ENCODE measurements at places on chromosomes 7 and 10. TPM values are rescaled to one million over a fixed set of nuclear protein-coding genes. Genes with fewer than 3 reads are reported as not detected.
A peak's percentile ranks its signal among the peaks of the same experiment; 100 is the strongest.

GRCh38 chr7:150799741-150800580, at the start of gene TMEM176B:
TSS of gene TMEM176B (minus strand) at chr7:150800364. CDS start at chr7:150796569, 3,795 bp downstream.
- no peak for DNase-seq

- DNase-seq = no peak
Observed at GRCh38 chr10:24891823-24892222, 60.6 kb downstream of the PRTFDC1 start.

CYP26C1 gene
- total RNA-seq = not detected

SH2D4B gene
- total RNA-seq = 0.13 TPM

GRCh38 chr10:31770307-31770902, 158.2 kb downstream of the ARHGAP12 start:
- peak; percentile 59 for DNase-seq

- DNase-seq = no peak
Observed at GRCh38 chr10:60385399-60385738, 4.3 kb downstream of the ANK3 start.

DNA sequence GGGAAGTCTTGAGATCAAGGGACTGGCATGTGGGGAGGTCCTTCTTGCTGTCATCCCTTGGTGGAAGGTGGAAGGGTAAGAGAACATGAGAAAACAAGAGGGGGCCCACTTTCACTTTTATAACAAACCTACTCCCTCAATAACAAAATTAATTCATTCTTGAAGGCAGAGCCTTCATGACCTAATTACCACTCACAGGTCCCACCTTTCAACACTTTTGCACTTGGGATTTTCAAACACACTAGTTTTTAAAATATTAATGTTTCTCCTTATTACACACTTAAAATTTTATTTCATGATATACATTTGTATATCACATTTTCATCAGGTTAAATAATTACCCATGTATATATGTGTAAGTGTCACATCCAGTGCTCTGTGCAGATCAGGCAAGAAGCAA, 2.0 kb downstream of the ST7 start:
- no peak for DNase-seq

DNA sequence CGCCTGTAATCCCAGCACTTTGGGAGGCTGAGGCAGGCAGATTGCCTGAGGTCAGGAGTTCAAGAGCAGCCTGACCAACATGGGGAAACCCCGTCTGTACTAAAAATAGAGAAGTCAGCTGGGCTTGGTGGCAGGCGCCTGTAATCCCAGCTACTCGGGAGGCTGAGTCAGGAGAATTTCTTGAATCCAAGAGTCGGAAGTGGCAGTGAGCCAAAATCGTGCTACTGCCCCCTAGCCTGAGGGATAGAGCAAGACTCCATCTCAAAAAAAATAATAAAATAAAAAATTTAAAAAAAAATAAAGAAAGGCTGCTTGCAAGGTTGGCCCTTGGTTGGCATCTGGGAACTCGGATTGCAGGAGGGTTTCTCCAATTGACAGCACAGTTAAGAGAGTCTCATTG, 221.6 kb downstream of the DGKI start:
- no peak for DNase-seq

BAIAP2L1 gene
- total RNA-seq = 0.34 TPM

CPVL gene
- not detected for total RNA-seq

DYDC1 gene
- total RNA-seq = not detected

- no peak for DNase-seq
Observed at GRCh38 chr10:3886641-3887251, 101.7 kb upstream of the KLF6 start.

GRCh38 chr7:128933180-128933891, 4.4 kb upstream of the IRF5 start:
- no peak for DNase-seq

- DNase-seq = no peak
Observed at GRCh38 chr10:55330486-55330885, 529.5 kb upstream of the PCDH15 start.

DNA sequence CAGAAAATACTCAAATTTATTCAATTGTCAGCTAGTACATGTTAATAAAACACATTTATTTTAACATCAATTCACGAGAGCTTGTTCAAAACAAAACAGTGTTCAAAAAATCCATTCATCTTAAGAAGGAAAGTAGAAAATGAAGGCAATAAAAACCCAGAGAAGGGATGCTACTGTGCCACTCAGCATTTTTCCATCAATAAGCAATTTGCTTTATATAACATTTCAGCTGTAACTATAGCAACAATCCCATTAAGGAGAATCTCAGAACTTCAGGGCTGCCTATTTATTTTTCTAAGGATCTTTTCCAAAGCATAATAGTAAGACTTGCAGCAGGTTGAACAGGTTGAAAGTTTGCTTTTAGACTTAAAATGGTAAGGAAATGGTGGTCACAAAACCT, 190.5 kb downstream of the PCLO start:
- DNase-seq = no peak

AKAP9 gene
- total RNA-seq = 25.6 TPM

NYAP1 gene
- total RNA-seq = 0.11 TPM

GRCh38 chr7:143325240-143325639, 9.3 kb downstream of the CLCN1 start:
- DNase-seq = no peak

DNA sequence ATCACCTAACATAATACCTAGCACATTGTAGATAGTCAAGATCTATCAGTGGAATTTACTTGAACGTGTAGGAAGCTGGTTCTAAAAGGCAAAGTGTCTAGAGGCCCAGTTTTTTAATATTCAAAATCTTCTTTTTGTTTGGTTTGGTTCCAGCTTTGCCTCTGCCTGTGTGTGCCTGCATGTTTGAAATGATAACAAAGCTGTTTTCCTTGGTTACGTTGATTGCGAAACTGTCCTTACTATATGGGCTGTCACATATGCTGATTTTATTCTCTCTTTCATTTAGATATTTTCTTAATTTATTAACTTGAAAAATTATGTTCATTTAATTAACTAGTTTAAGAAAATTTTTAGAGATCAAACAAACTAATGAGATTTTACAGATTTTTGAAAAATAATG, 237.3 kb downstream of the SEMA3A start:
- DNase-seq = no peak

TMEM236 gene
- 0.05 TPM for total RNA-seq

CALML5 gene
- total RNA-seq = not detected

DNA sequence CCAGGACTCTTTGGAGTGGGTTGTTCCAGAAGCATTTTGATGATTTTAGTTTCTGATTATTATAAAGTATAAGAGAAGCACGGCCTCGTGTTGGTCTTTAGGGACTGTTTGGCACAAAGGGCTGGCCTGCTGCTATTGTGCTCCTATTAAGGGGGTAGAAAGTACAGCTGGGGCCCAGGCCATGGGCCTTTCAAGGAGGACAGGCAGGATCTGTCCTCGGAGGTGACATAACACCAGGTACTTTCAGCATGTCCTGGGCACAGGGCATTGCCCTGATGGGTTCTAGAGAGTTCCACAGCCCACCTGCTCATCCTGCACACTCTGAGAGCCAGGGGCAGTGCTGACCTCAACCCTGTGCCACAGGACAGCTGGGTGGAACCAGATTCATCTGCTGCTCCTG, 24.9 kb downstream of the STRA8 start:
- no peak for DNase-seq

- DNase-seq = no peak
Observed at GRCh38 chr10:15515202-15515601, 144.1 kb upstream of the FAM171A1 start.

MLXIPL gene
- total RNA-seq = 0.55 TPM

DNA sequence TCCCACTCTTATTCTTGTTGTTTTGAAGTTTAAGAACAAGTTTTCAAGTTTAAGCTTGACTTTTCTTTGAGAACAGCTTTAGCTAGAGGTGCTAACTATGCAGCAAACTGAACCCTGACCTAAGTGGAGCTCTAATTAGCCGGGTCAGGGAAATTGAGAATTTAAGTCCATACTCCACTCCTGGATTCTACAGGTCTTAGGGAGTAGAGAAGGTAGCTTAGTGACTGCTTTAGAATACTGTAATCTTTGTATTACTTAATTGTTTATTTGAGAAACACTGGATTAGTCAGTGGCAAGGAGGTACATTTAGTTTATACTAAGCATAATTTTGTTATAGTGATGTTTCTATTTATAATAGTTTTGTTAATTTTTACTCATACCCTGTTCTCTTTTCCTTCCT, 74.6 kb upstream of the STRIP2 start:
- DNase-seq = no peak

DNA sequence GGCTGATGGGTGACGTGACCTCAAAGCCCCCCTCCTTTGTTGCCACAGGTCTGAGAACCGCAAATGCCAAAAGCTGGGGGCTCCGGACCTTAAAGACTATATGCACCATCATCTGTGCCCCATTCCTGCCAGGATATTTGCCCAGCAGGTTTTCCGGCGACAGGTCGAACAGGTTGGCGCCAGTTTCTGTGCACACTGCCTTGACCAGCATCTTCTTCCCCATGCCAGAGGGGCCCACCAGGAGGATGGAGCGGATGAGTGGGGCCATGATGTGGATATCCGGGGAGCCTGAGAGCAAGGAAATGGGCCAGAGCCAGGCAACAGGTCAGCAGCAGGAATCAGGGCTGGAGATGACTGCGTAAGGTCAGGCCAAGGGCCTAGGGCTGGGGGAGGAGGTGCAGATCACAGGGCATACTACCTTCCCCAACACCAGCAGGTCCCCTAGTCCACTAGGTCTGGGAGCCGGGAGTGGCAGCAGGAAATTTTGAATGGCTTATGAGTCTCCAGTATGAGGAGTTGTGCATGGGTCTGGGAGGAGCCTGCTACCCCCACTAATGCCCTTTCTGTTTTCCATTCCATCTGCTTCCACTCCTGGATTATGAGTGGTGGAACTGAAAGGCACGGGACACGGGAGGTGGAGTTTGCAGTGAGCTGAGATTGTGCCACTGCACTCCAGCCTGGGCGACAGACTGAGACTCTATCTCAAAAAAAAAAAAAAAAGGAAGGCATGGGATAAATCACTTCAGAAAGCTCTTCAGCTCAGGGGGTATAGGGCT, 6.3 kb upstream of the ASB10 start:
- no peak for DNase-seq

- no peak for DNase-seq
Observed at GRCh38 chr10:114967071-114967470, 29.1 kb downstream of the TRUB1 start.

HYAL4 gene
- total RNA-seq = not detected

GRCh38 chr10:132572545-132572937, 35.0 kb downstream of the INPP5A start:
- DNase-seq = no peak

- no peak for DNase-seq
Observed at GRCh38 chr7:112383671-112384417, 66.4 kb upstream of the IFRD1 start.

ZNF727 gene
- total RNA-seq = 0.83 TPM

GRCh38 chr10:104040862-104041789, 44.6 kb downstream of the COL17A1 start:
- no peak for DNase-seq

DNA sequence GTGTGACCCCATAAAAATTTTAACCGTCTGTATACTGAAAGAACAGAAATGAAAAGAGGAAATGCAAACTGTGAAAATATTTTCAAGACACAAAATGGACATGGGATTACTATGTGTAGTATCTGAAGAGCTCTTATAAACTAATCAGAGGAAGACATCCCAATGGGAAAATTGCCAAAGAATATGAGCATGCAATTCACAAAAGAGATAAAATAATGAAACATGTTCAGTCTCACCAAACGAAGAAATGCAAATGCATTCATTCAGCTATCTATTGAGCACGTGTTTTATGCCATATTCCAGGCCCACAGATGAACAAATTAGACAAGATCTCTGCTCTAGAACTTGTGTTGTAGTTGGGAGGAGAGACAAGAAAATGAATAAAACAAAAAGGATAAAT, 63.2 kb downstream of the NHLRC2 start:
- no peak for DNase-seq

GRCh38 chr10:69375307-69376151, 41.2 kb downstream of the TACR2 start:
- DNase-seq = no peak

KLF14 gene
- not detected for total RNA-seq

DNA sequence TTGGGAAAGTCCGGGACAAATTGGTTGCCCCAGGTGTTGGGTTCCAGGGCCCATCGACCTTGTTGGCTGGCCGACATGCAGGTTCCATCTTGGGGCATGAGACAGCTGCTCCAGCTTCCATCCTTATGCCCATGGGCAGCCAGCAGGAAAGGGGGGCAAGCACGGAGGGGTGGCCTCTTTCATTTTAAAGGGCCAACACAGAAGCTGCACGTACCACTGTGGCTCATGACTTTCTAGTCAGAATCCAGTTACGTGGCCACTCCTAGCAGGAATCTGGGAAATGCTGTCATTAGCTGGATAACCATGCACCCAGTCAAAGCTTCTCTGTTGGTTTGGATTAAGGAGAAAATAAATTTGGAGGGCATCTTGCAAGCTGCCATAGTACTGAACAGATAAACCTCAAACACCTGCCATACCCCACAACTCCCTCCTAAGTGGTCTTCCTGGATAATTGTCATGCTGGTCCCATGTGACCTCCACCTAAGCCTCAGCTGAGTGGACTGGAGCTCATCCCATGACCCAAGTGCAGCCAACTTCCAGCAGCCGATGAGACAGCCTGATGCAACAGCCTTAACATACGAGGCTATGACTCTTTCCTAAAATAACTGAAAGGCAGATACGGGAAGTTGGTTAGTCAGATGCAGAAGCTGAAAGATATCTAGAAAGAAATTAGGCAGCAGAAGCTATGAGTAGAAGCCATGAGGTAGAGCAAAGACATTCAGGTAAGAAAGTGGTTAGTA, 21.4 kb upstream of the GSDME start:
- no peak for DNase-seq

GRCh38 chr10:73955719-73956118, 42.2 kb upstream of the VCL start:
- no peak for DNase-seq

FAM131B gene
- 0.43 TPM for total RNA-seq

- DNase-seq = no peak
Observed at GRCh38 chr10:108956149-108956548, 967.2 kb downstream of the XPNPEP1 start.

SLC26A3 gene
- total RNA-seq = 0.37 TPM

C10orf143 gene
- total RNA-seq = 4.2 TPM

- DNase-seq = no peak
Observed at GRCh38 chr10:120891365-120891764, 40.2 kb downstream of the WDR11 start.

STAMBPL1 gene
- 24.7 TPM for total RNA-seq

DNA sequence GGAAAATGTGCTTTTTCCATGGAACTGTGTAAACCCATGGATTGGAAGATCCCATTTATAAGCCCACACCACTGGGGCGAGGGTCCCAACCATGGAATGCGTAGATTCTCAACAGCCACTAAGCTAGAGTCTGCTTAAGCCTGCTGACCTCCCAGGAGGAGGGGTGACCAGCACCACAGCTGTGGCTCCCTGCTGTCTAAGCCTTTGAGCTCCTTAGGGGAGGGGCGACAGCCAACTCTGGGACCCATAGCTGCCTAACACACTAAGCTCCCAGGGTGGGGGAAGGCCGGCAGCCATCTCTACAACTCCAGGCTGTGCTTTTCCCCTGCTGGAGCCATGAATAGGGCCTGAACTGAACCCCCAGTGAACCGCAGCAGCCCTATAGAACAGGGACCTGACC, 249.8 kb upstream of the HPS1 start:
- no peak for DNase-seq
